Stomach (tissue), 19 donors: ENCODE measurements at places on chromosomes 1 and 21. TPM values are rescaled to one million over a fixed set of nuclear protein-coding genes. Genes with fewer than 3 reads are reported as not detected.

The DPT gene
- polyA plus RNA-seq: 35.5 TPM

The BTBD8 gene
- polyA plus RNA-seq: 0.76 TPM

The OR2T2 gene
- not detected for polyA plus RNA-seq

The INAVA gene
- 28.2 TPM for polyA plus RNA-seq

The DMRTA2 gene
- polyA plus RNA-seq: not detected

The SLFNL1 gene
- 0.25 TPM for polyA plus RNA-seq

The KCNE1 gene
- not detected for polyA plus RNA-seq

The CELA2A gene
- polyA plus RNA-seq: 3.1 TPM

The MRAP gene
- polyA plus RNA-seq: not detected

The OPRD1 gene
- polyA plus RNA-seq: 0.03 TPM

The S100A1 gene
- 45.5 TPM for polyA plus RNA-seq

The OR6N1 gene
- polyA plus RNA-seq: not detected

The RXFP4 gene
- not detected for polyA plus RNA-seq

The LUZP1 gene
- polyA plus RNA-seq: 2.6 TPM

The ANKRD45 gene
- not detected for polyA plus RNA-seq

The PPCS gene
- polyA plus RNA-seq: 139 TPM

The IFFO2 gene
- polyA plus RNA-seq: 0.92 TPM

The CRNN gene
- 209 TPM for polyA plus RNA-seq

The HUNK gene
- polyA plus RNA-seq: 0.31 TPM

The TEX35 gene
- polyA plus RNA-seq: 0.76 TPM

The RAB29 gene
- polyA plus RNA-seq: 5.2 TPM

The BTF3L4 gene
- 35.8 TPM for polyA plus RNA-seq
